SW 1271 (cell line): ENCODE measurements at places on chromosomes 11 and 22.

DNA sequence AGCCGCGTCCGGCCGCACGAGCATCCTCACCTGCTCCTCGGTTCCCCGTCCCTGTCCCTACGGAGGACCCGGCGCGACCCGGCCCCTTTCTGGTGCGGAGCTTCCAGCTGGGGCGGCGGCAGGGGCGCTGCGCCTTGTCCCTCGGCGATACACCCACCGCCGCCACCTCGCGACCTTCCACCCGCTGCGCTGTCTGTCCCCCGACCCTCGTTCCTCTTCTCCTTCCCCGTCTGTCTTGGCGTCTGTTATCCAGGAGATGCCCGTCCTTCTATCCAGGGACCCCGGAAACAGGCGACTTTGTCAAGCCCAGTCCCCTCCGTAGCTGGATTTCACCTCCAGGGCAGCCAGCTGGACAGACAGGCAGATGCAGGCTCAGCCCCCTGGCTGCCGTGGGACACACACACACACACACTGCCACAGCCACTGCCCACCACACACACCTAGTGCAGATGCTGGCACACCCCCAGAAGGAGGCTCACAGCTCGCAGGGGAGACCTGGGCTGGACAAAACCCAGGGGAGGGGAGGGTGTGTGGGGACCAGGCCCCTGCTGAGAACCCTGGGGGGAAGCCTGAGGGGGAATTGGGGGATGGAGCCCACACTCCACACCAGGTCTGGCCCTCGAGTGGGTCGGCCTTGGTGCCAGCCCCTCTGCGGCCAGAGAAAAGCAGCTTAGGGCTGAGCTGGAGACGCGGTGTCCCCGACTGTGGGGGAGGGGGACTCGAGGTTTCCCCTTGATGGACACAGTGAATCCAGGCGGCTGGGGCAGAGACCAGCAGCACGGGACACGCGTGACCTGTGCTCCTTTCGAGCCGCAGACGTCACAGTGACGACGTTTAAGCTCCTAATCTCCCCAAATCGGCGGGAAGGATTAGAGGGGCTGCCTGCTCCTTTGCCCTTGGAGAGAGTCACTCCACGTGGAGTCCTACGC, 788 bp downstream of the DRD4 start:
- no peak for DNase-seq

DNA sequence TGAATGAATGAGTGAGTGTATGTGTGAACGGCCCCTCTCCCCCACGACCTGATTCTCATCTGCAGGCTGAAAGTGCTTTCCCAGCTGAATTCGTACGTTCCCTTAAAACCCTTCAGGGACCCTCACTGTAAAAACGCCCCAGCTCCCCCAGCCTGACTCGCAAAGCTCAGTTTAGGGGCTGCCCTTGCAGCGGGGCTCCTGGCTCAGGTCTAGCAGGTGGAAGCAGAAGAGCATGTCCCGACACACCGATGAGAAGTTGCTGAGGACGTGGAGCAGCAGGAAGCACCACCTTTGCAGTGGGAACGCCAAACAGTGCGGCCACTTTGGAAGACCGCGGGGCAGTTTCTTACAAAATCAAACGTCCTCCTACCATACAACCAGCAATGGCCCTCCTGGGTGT, 3.6 kb upstream of the MRPL23 start:
- no peak for DNase-seq

DNA sequence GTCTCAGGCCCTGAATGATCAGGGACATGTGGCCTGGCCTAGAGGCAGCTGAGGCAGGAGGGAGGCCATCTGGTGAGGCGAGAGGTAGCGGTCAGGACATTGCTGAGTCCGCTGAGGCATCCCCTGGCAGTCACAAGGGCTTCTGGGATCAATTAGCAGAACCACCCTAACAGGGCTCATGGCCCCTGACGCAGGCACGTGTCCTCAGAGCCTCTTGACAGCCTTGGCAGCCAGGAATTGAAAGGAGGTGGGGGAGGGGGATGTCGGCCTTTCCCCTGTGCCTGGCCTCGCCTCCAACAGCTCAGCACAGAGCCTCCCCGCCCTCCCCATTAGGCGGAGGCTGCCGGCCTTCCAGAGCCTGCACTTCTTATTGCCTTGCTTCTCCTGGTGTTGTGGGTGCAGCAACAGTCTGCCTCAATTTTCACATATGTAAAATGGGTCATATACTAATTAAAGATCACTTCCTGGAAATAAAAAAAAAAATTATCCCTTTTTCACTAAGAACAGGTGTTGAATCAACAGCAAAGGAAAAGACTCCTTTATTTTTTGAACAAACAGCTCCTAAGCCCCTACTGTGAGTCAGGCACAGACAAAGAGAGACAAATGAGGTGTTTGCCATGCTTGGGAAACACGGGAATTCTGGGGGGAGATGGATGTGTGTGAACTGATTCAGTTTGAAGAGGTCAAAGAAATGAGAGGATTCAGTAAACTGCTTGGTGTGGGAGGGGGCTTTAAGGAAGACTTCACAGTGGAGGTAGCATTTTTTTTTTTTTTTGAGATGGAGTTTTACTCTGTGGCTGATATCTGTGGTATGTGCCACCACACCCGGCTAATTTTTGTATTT, 55.3 kb downstream of the NFAM1 start:
- no peak for DNase-seq

- DNase-seq: no peak
These were observed 851.3 kb downstream of the TBC1D22A start for GRCh38 chr22:47613606-47614350.

DNA sequence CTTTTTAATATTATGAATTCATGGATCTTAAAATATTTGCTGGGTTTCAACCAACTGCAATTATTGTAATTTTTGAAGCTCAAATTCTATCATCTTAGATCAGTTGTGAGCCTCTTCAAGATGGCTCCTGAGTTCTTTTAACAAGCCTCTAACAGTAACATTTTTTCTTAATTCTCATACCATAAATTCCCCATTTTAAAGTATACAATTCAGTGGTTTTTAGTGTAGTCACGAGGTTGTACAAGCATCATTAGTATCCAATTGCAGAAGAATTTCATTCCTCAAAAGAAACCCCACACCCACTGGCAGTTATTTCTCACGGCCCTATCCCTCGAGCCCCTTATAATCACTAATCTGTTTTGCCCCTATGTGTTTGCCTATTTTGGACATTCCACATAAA, 270.8 kb downstream of the SBF2 start:
- no peak for DNase-seq

DNA sequence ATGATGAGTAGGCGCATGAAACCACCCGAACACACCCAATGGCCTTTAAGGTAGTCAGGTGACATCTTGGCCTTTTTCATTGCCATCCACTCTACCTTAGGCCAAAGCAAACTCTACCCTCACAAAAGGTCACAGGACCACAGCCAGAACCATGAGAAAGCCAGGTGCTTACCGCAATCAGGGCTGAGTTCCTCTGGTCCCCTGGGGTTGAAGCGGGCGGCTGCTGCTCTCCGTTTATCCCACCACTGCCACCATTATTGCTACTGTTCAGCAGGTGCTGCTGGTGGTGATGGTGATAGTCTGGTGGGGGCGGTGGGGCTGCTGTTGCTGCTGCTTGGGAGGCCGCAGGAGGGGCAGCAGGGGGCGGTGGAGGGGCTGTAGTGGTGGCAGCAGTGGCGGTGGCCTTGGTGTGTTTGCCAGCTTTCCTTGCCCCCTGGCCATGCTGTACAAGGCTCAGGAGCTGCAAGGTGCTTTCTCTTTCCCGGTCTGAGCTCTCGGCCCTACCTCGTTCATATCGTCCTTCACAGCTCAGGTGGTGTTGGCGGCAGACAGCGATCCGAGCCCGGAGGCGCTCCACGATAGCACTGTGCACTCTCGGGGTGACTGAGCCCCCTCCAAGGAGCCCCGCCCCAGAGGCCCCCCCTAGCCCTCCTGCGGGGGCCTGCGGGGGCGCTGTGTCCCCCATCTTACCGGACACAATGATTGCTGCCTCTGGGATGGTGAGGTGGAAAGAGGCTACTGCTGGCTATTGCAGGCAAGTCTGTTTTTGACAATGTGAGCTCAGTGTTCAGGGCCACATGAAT, 1.6 kb downstream of the MAML2 start:
- DNase-seq: no peak

DNA sequence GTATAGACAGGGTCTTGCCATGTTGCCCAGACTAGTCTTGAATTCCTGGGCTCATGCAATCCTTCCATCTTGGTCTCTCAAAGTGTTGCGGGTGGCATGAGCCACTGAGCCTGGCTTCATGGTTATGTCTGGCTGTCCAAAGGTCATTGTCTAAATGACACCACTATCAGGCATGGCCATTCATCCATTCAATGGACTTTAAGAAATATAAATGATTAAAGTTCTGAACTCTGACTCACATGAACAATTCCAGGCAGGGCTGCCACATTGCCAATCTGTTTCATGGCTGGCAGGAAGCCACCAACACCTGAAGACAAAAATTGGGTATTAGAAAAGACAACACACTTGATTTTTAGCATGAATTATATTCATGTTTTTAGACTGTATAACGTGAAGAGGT, 4.1 kb downstream of the RTCB start:
- DNase-seq: no peak

DNA sequence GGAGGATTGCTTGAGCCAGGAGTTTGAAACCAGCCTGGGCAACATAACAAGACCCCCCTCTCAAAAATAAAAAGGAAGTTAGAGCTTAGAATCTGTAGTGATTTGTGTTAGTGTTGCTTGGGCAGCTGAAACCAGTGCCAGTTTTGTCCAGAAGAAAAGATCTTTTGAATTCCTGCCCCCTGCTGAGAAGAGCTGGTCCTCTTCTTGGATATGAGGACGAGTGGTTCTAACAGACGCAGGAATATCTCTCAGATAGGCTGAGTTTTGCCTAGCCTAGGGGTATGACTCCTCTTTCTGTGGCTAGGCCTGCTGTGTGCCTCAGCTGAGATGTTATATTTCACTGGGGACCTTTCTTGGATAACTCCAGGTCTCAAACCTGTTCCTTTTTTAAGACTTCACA, 102.8 kb downstream of the STIM1 start:
- no peak for DNase-seq

DNA sequence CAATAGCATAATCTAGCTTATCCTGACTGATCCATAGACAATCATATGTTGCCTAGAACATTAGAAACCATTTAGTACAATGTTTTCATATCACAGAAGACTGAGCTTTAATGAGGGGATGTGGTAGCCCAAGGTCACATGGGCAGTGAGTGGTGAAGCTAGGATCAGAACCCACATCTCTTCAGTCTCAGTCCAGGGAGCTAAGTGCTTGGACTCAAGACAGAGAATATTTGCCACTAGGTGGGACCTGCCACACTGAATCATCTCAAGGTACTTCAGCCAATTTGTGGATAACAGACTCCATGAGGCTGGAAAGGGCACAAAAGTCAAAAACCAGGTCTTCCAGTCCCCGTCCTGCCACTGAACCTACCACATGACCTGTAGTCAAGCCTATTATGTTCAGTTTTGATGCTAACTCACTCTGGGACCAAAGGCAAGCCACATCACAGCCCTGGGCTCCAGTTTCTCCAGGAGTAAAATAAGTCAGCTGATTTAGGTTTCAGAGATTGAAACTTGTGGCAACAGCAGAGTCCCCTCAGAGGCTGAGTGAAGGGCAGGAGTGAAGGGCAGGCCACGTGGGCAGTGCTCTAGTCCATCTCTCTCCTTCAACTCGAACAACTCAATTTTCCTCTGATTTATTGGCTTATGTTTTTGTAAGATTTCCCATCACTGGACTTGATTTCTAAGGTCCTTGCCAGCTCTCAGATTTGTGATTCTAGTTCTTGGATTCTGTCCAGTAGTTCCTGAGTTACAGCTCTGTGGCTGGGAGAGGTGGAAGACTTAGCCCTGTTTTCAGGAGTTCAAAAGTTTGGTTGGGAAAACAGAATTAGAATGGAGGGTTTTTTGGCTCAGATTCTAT, 84.6 kb upstream of the PHOX2A start:
- DNase-seq: no peak

GRCh38 chr11:64088162-64089026, 52.7 kb downstream of the FLRT1 start:
- DNase-seq: no peak

DNA sequence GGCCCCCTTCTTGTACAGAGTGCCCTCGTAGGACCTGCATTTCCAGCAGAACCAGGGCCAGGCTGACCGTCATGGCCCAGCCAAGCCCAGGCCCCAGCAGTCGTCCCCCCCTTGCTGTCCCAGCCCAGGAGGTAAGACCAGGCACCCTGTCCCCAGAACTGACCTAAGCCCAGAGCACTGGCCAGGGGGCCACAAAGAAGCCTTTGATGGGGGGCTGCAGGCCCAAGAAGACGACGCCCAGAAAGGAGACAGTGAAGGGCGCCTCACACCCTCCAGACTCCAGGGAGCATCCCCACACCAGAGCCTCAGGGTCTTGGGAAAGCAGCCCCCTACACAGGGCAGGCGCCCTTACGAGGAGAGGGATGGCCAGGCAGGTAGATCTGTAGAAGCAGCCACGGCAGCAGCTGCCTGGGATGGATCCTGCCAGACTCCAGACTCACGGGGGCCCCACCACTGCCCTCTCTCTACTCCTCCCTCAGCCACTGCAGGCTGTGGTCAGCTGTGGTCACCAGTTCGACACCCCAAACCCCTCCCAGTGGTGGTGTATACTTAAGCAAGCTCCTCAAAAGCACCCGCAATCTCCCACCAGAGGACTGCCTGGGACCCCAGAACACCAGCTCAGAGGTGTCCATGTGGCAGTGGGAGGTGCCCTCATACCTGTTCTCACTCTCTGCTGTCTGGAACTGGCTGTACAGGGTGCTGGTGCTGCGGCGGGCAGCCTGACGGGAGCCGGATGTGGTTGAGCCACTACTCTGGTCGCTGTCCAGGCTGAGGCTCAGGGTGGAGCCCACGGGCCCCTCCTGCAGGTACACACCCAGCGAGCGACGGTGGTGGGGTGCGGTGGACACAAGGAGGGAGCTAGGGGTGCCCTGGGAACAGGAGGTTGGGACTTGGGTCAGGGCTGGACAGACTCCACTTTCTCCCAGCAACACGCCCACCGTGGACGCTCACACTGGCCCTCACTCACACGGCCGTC, 27.0 kb downstream of the SBF1 start:
- DNase-seq: no peak

GRCh38 chr22:42962295-42963230, 52.4 kb downstream of the PACSIN2 start:
- no peak for DNase-seq

GRCh38 chr11:6646071-6646470, 9.5 kb downstream of the DCHS1 start:
- DNase-seq: no peak

DNA sequence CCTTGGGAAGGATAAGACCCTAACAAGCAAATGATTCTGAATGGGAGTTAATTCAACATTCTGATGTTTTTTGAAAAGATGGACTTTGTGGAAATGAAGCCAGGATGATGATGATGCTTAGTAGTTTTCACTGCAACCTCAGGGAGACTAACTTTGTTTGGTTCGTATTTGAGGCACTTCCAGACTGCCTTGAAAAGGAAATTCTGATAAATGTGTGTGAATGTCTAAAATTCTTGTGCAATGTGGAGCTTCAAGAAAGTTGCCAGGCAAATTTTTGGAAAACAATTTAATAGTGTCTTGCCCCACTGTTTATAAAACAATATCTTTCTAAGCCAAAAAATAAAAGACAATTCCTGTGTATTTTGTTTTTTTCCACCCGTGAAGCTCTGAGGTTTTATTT, 11.2 kb upstream of the NAV2 start:
- DNase-seq: no peak
